T-helper 2 cell (primary cell): ENCODE measurements at places on chromosomes 6 and 20.
A peak's percentile ranks its signal among the peaks of the same experiment; 100 is the strongest.

DNA sequence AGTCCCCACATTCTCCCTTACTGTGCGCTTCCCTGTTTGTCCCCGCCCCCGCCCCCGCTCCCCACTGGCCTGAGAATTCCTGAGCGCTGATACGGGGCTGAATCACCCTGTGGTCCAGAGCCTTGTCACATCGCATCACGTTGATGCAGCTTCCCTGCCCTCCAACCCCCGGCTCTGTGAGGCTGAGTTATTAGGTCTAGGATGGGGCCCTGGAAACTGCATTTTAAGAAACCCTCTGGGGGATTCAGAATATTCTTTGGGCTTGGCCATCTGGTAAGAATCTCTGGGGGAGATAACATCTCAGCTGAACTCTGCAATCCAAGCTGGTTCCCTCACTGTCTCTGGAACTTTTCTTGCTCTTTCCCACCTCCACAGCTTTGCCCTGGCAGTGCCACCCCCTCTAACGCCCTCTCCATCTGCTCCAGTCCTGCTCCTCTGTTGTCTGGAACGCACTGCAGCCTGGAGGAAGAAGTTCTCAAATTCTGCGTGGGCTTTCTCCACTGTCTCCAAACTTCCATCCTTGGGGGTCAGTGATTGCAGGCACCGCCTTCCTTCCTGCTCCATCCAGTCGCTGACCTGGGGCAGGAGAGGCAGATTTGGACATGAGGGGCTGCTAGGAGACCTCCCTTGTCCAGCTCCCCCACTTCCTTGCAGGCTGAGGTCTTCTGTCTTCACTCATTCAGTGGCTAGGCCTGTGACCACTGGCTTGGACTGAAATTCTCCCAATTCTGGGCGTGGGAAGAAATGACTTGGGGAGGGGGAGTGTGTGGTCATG lies 42.6 kb downstream of the KIAA1755 start:
- DNase-seq: no peak

- no peak for DNase-seq
Observed at GRCh38 chr20:61464307-61465303, 212.5 kb downstream of the CDH4 start.

GRCh38 chr6:121482004-121482693 lies 46.7 kb downstream of the GJA1 start:
- no peak for DNase-seq

DNA sequence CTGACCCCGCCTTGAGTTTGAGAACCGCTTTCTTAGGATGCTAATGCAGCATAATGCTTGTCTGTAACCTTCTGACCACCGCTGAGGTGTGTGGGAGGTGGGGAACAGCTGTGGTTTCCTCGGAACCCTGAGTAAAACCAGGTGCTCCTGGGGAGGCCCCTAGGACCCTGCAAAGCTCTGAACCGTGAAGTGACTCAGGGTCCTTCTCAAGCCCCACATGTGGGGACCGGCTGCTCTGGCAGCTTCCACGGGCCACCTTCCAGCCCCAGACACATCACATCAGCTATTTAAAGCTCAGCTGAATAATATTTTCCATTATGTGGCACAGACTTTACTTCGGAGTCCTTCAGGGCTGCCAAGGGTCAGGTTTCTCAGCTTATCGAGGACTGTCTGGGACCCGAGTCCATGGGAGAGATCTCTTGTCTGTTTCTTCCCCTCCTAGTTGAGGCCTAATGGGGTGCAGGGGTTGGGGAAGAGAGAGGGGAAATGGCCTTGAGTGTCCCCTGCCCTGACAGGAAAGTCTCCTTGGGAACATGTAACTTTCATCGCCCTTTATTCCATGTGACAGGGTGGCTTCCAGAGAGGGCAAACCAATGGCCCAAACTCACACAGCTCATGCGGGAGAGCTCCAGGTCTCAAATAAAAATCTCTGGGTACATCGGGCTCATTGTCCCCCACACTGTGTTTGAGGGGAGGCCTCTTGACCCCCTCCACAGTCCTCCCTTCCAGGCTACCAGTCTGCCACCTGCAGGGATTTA lies 186.1 kb upstream of the SLC24A3 start:
- DNase-seq: no peak

- DNase-seq: no peak
Observed at GRCh38 chr6:119527231-119527578, 177.6 kb upstream of the MAN1A1 start.

DNA sequence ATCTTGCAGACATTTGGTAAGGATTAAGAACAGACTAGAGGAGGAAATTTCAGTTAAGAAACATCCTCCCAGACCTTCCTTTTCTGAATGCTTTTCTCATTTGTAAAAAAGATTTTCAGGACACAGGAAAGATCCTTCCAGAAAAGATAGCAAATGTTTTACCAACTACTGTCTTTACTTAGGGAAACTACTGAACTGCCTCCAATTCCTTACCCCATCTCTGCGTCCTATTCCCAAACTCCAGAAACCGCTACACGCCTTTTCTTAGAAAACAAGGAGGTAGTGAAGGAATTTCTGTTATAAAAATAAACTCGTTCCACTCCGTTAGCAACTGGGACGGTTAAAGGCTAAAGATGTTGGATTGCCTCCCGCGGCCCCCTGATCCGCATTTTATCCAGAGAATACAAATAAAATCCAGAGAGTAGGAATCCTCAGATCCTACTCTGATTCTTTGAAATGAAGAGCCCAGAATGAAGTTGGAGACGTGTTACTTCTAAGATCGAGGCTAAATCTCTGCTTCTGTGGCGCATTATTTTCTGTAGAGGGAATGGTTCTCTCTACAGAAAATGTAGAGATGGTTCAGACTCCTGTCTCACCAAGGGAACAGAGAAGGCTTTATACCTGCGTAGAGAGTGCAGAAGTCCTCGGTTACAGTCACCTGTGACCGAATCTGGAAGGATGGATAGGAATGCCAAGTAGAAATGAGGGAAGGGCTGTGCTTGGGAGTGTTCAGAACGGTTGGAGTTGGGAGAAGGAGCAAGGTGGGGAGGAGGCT lies 133.0 kb downstream of the GPX5 start:
- no peak for DNase-seq

DNA sequence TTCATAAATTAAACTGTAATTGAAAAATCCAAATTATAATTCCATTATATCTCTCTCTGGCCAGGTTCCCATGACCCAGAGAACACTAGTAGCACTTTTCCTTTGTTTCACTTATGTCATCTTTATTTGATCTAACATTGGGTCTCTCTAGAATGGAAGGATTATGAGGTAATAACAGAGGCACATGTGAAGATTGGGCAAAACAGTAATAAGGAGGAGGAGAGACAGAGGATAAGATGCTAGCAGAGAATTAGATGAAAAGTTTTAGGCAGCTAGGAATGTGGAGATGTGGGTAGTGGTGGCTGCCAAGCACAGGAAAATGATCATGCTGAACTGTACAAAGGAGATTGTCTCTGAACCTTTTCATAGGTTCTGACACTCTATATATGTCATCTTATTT lies 3.3 kb downstream of the TAB2 start:
- no peak for DNase-seq

GRCh38 chr6:116665464-116665863 lies 3.1 kb downstream of the ZUP1 start:
- DNase-seq: no peak

- DNase-seq: no peak
Observed at GRCh38 chr6:37020812-37021211, 15.4 kb downstream of the FGD2 start.

GRCh38 chr6:3735029-3735605 lies 16.4 kb downstream of the PXDC1 start:
- DNase-seq: no peak

DNA sequence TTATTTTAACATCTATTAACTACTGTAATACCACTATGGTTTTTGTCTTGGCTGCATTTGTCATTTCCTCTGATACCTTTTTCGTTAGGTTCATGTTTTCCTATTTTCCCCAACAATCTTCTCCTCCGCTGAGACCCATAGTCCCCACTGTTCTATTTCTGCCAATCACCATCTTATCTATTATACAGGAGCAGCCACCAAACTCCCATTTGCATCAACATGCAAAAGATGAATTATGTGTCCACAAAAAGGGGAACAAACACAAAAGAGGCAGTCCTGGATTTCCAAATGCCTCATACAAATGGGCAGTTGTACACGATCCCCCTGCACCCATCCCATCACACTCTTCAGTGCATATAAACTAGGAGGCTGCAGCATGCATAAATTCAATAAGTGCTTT lies 121.7 kb upstream of the MYLIP start:
- DNase-seq: no peak

- no peak for DNase-seq
Observed at GRCh38 chr20:2173186-2173585, 71.6 kb downstream of the STK35 start.

GRCh38 chr6:47836046-47836445 lies 54.2 kb downstream of the OPN5 start:
- DNase-seq: no peak

DNA sequence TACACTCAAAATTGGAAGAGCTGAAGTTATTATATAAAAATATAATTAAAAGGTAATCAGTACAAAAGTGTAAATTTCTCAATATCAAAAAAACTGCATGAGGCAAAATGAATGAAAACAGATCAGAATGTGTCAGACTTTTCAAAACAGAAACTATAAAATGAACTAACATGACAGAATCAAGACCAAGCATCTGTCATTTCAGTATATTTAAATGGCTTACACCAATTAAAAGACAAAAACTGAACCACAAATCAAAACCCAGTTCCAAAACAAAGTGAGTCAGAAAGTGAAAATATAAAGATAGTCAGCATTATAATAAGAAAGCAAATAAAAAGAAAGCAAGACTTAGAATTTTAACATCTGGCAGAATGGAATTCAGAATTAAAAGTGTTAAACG lies 289.7 kb downstream of the UBE3D start:
- DNase-seq: no peak

- no peak for DNase-seq
Observed at GRCh38 chr6:105251689-105252088, 71.9 kb upstream of the POPDC3 start.

DNA sequence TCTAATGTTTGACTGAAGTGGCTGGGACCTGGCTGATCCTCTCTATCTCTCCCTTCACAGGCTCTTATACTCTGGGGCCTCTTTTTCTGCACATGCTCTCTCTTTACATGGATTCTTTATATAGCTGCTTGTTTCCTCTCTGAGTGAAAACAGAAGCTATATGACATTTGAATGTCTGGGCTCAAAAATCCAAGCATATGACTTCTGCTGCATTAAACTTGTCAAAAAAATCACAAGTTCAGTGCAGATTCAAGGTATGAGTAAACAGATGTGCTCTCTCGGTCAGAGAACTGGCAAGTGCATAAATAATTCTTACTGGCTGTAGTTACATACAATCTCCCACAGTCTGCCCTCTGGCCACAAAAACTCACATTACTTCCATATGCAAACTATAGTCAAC lies 96.6 kb downstream of the LCA5 start:
- no peak for DNase-seq

GRCh38 chr20:10470276-10470675 lies 35.2 kb downstream of the SLX4IP start:
- no peak for DNase-seq

- DNase-seq: no peak
Observed at GRCh38 chr6:34697544-34697836, 923 bp upstream of the ILRUN start.

- no peak for DNase-seq
Observed at GRCh38 chr6:70538376-70538775, 28.4 kb upstream of the SDHAF4 start.

GRCh38 chr20:23598481-23598880 lies 7.2 kb downstream of the CST9 start:
- no peak for DNase-seq

DNA sequence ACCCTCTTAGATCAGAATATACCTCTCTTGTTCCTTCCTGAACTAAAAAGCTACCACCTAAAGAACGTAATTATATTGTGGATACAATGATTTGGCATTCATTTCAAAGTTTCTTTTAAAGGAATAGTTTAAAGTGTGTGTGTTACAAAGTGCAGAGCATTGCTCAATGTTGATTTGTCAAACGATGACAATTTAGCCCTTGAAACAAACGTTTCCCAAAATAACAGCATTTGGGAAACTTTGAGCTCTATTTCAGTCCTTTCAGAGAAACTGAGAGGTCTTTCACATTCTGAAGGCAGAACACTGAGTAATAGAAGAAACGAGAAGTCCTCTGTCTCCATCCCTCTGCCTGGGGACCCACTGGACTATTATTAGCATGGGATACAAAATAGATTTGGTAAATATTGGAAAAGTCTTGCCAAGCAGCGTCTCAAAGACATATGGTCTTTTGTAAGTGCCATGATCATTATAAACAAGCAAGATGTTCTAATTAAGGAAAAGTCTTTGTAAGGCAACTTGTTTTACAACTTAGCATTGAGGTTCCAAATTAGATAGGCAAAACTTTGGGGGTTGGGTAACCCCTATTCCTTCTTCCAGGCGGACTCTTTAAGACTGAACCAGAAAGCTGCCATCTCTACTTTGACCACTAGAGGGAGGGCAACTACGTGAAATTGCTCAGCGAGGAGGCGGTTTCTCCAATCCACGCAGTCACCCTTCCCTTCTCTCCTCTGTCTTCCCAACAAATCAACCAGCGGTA lies 208.8 kb downstream of the RNF144B start:
- DNase-seq: peak; percentile 32

DNA sequence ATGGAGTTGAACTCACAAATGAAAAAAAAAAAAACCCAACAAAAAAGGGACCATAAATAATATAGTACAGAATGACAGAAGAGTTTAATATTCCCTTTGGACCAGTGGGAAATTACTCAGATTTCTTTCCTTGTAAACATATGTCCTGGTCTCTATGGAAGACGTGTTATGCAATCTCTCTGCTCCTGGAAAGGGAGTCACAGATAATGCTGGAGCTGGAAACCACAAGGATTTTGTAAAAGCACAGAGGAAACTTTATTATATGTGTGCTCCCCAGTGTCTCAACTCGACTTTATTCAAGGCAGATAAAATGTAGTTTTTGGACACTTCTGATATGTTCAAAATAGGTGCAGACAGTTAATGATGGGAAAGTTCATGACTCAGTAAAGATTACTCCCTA lies 88.1 kb upstream of the ZFP64 start:
- DNase-seq: no peak

DNA sequence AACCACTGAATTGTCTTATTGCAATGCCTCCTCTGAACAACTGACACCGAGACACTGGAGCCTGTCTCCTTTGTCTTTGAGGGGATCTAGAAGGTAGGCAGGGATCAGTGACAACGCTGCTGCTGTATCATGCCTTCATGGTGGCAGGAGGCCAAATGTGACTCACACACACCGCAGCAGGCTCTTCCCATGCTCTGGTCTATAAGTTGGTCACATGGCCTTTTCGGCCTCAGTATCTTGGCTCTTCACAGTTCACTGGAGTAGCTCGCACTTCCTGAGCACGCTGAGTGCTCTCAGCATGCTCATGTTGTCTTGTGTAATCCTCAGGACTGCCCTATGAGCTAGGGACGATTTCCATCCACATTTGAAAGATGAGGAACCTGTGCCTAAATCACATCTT lies 167.4 kb upstream of the PCSK2 start:
- no peak for DNase-seq

DNA sequence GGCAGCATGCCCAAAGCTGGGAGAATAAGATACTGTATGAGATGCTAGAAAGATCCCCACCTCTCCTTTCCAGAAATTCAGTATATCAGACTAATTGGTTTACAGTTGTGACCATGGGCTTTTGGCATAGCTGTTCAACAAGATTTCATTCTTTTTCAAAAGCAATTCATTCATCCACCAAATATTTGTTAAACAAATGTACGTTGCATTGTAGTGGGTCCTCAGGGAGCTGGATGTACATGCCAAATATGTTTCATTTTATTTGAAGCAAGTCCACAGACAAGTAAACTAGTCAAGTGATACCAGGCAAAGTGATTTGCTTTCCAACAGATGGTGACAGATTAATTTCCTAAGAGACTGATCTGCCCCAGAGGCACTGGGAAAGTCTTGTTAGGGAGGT lies 85.8 kb upstream of the ESR1 start:
- no peak for DNase-seq
